Coronary artery (tissue), 2 donors: ENCODE measurements at places on chromosomes 1 and 21.

DNA sequence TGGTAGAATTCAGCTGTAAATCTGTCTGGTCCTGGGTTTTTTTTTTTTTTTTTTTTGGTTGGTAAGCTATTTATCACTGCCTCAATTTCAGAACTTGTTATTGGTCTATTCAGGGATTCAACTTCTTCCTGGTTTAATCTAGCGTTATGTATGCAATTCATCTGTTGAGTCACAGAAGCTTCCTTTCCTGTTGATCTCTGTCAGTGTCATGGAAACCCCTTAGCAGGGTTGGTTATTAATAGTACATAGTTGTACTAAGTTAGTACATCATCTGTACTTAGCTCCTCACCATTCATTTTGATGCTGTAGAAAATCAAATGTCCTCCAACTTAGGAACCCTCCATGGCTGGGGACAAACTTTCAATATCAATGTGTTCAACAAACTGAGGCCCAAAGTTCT, 51.0 kb upstream of the BARHL2 start:
- no peak for DNase-seq

GRCh38 chr1:96191165-96191564, 530.4 kb upstream of the PTBP2 start:
- DNase-seq, result no peak

- no peak for DNase-seq
These were observed 220.5 kb upstream of the SGIP1 start for GRCh38 chr1:66313429-66313828.

DNA sequence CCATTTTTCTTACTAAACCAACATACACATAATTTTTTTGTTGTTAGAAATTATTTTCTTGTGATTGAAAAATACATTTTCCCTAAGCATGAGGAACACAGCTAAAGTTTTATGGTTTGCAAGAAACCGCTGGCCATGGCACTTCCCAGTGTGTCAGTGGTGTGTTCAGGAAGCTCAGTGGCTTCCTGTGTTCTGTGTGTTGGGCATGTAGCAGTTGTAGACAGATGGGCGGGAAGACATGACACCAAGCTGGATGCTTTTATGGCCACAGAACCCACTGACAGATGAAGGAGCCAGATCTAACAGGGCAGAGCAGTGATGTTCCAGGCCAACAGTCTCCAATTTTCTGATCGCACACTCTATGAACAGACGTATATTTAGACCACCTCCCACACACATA, 119.8 kb downstream of the GALNT2 start:
- no peak for DNase-seq

DNA sequence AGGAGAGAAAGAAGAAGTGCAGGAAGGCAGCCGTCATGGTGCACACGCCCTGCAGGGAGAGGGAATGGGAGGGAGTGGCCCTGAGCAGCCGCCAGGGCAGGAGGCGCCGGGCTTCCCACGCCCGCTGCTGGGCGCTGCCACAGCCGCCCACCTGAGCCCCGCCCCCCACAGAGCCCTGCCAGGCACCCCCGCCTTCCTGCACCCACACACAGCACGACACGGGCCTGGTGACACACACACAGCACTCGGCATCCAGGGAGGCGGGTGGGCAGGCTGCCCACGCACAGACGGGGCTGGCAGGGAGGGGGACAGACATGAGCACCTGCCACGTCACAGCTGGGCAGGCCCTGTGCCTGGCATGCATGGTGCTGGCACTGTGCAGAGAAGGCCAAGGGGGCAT, 27.5 kb downstream of the ADGRB2 start:
- DNase-seq, result no peak

- DNase-seq, result no peak
These were observed 90.7 kb upstream of the VAMP3 start for GRCh38 chr1:7680207-7680954.

- no peak for DNase-seq
These were observed 104.0 kb downstream of the PPIAL4G start for GRCh38 chr1:148379170-148379500.

- DNase-seq, result no peak
These were observed 71.5 kb downstream of the MIS18A start for GRCh38 chr21:32207406-32207716.

GRCh38 chr1:168708698-168709404, 20.2 kb downstream of the DPT start:
- no peak for DNase-seq

GRCh38 chr1:93136445-93136844, 43.8 kb downstream of the TMED5 start:
- DNase-seq, result no peak

GRCh38 chr1:248631354-248632008, 3.4 kb downstream of the OR2T11 start:
- no peak for DNase-seq

DNA sequence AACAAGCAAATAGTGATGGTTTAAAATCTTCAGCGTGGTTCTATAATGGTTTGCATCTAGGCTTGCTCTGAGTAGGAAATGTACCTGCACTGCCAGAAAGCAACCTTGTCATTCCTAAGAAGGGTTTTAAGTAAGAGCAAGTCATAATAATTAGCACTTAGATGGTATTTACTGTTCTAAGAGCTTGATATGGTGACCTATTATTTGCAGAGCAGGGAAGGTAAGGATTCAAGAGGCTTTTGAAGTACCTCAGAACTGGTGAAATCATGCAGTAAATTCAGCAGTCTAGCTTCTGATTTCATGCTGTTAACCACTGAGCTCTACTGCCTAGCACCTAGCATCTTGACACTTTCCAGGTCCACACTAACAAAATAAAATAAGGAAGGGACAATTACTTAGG, 23.7 kb downstream of the ATP1A1 start:
- DNase-seq, result no peak

DNA sequence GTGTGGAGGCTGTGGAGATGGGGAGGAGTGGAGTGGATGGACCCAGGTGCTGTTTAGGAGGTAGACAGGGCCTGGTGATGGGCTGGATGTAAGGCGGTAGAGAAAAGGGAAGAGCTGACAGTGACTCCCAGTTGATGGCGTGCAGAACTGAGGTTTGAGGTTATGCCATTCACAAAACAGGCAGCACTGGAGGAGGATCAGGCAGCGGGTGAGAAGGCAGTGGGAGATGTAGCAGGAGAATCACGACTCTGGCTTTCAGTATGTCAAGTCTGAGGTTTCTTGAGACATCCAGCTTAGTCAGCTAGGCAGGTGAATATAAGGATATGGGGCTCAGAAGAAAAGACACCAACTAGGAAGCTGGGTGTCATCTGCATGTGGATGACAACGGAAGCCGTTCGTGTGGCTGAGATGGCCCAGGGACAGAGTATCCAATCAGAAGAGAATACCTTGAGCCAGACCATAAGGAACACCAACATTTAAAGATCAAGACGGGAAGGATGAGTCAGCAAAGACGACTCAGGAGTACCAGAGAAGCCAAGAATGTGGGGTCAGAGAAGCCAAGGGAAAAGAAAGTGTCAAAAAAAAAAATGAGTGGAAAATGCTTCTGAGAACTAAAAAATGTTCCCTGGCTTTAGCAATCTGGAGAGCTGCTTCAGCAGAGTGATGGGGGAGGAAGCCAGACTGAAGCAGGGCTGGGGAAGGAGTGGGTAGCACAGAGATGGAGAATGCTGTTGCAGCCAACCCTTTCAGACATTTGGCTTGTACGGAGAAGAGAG, 15.2 kb downstream of the LRRN2 start:
- no peak for DNase-seq

DNA sequence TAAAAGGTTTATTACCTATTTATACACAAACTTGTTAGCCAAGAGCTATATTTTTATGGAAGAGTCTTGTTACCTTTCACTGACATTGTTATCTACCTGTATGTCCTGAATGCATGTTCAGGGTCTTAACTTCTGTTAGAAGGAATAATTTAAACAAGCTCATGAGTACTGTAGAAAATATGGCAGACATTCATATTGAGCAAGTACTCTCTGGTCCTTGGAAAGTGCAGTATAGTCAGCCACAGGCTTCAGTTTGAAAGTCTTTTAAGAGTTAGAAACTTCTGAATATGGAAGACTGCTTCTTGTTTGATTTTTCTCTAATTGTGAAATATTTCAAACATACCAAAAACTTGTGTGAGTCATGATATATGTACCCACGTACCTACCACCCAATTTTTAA, 16.6 kb downstream of the DIP2A start:
- no peak for DNase-seq

DNA sequence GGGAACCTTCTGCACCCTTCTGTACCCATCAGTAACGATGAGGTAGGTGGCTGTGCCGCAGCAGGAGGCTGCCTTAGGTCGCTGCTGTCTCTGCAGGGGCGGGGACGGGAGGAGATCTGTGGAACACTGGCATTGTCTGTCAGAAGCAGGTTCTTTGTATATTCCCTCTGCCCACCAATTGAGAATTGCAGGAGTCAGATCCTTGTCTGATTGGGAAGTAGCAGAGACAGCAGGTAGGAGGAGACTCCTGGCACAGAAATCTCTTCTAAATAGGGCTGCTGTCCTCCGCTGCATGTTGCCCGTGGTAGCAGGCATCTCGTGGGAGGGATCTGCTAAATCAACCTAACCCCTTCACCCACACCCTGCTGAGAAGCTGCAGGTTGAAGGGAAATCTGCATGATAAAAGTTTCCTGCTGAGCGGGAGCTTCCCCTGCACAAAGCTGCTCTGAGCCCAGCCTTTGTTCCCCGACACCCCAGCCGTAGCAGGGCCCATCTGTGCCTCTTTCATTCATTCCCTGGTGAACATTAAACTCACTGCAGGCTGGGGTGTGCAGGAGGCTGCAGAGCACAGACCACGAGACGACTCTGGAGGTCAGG, 15.9 kb downstream of the SARS1 start:
- DNase-seq, result no peak

GRCh38 chr1:29696656-29697390, 460.5 kb downstream of the PTPRU start:
- no peak for DNase-seq

DNA sequence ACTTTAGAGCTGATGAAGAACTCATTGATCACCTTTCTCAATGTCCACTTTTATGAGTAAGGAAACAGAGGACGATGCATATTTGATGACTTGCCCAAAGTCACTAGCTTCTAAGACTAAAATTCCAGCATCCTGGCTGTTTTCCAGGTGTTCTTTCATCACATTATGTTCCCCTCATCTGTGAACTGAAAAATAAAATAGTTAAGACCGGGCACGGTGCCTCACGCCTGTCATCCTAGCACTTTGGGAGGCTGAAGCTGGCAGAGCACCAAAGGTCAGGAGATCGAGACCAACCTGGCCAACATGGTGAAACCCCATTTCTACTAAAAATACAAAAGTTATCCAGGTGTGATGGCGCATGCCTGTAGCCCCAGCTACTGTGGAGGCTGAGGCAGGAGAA, 297.5 kb downstream of the DUSP10 start:
- no peak for DNase-seq

DNA sequence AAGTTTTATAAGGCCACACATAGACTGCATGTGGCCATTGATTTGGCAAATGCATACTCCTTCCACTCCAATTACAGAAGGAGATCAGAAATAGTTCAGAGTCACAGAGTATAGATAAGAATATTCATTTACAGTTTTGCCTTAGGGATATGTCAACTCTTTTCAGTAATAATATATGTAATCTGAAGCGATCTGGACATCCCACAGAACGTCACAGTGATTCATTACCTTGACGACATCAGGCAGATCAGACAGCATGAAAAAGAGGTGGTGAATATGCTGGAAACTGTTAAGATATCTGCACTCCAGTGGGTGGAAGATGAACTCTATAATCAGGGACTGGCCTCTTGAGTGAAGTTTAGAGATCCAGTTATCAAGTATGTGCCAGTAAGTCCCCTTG, 240.4 kb downstream of the DPYD start:
- no peak for DNase-seq

GRCh38 chr1:184388319-184388889, 1.6 kb downstream of the C1orf21 start:
- no peak for DNase-seq
